ENCODE measurements at places on chromosomes 2 and 18.
A peak's percentile ranks its signal among the peaks of the same experiment; 100 is the strongest.

DNA sequence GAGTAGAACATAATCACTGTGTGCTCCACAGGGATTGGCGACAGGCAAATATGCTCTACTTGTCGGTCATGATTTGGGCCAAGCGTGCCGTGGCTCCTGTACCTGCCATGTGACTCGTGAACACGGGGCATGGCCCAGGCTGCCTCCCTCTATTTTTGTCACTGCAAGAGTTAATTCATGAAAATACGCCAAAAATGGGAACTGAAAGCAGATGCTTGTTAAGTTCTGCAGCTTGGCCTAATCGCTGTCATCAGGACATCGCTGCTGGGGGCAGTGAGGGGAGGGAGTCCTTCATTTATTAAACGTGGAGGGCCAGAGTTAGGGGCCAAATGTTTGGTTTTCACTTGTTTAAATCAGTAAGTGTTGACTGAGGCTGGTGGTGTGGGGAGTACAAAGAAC, 177.8 kb downstream of the BCL2 start:
- no peak for DNase-seq

- no peak for DNase-seq
Measured at GRCh38 chr18:9140381-9140780, 3.8 kb downstream of the ANKRD12 start.

- no peak for DNase-seq
Measured at GRCh38 chr18:27991391-27991790, 185.5 kb downstream of the CDH2 start.

DNA sequence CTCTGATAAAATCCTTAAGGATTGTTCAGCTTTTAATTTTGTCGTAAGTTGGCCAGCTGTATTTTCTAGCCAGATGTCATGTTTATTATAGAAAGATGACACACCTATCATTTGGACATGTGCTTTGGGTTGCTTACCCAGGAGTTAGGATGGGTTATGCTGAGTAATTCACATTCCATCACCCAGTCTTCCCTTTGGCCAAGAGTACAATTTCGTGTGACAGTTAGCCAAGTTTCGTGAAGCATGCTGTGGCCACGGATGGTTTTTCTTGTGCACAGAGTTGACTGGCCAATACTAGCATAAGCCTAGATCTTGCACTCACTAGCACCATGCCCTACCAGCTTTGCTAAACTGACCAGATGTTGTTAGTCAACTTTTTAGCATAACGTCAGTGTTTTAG, 5.8 kb downstream of the MAPRE3 start:
- no peak for DNase-seq

DNA sequence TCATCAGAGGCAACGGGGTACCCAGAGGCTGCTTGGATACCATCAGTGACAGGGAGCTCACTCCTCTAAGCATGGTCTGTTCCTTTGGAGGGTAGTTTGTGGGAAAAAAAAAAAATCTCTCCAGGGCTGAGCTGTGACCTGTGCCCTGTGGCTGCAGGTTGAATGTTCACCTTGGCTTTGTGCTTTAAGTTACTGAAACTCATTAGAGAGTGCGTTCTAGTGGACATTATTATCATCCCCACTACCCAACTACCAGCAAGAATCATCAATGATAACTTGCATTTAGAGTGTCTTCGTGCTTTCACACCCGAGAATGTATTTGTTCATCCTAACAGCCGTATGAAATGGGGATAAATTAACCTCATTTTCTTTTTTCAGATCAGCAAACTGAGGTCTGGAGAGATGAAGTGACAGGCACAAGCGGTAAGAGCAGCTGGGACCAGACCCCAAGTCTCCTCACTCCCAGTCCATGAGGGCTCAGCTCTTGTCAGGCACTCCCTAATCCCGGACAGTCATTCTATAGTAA, 157.5 kb upstream of the MYCN start:
- DNase-seq, result no peak

DNA sequence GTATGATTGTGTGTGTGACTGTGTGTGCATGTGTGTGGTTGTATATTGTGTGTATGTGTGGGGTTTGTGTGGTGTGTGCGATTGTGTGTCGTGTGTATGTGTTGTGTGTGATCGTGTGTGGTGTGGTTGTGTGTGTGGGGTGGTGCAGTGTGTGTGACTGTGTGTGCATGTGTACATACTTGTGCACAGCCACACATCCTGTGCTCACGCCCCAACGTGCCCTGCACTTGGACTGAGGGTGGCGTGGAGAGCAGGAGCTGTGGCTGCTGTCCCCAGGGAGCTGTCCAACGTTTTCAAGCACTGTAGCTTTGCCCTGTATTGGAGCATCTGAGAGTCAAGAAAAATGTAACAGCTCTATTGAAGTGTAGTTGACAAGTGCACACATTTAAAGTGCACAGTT, 243.2 kb upstream of the HDAC4 start:
- DNase-seq, result peak; percentile 50

- DNase-seq, result no peak
Measured at GRCh38 chr2:10556271-10557140, 108.4 kb upstream of the ODC1 start.

Measured in neural progenitor cell (in vitro differentiated cells).